ENCODE measurements at places on chromosomes 1 and 21. TPM values are rescaled to one million over a fixed set of nuclear protein-coding genes. Genes with fewer than 3 reads are reported as not detected.

DNA sequence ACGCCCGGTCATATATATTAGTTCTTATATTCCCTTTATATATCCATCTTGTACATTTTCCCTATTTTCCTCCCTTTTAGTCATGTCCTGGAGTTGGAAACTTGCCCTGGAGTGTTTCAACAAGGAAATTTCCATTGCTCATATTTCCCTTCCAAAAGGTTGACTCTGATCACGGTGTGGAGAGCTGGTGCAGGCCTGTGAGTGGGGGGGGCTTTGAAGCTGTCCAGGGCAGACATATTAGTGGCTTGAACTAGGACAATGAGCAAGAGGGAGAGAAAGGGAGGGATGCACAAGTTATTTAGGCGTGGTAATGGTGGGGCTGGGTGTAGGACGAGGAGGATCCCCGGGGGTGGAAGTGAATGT, 30.4 kb upstream of the TMEM61 start:
- no peak for DNase-seq

DNA sequence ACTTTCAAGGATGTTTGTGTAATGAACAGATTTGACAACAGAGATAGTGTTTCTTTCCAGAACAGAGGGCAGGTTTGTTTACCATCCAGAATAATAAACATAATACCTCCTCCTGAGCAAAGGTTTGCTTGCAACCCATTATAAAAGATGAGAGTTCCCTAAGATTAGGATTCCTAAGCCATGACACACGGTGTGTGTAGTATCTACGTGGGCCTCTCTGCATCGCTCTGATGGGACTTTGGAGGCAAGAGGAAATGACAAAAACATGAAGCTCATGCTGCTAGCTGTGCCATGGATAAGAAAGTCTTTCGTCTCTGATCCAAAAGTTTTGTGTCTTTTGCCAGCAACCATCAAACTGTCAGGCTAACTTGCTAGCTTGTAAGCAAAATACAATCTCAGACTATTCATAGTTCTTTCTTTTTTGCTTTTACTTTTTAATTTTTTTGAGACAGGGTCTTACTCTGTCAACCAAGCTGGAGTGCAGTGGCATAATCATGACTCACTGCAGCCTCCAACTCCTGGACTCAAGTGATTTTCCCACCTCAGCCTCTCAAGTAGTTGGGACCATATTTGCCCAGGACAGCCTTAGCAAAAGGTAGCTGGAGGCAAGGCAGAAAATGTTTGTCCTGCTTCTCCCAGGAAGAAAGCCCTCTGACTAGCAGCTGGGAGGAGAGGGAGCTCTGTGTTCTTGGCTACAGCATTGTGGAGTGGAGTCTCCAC, 81.1 kb downstream of the LHX4 start:
- DNase-seq, result no peak

- no peak for DNase-seq
These were observed 51.9 kb upstream of the LAX1 start for GRCh38 chr1:203713125-203713524.

- peak; percentile 48 for DNase-seq
These were observed 36.7 kb downstream of the NPHP4 start for GRCh38 chr1:5955479-5955977.

GRCh38 chr1:70840260-70840953, 207.2 kb downstream of the PTGER3 start:
- no peak for DNase-seq

DNA sequence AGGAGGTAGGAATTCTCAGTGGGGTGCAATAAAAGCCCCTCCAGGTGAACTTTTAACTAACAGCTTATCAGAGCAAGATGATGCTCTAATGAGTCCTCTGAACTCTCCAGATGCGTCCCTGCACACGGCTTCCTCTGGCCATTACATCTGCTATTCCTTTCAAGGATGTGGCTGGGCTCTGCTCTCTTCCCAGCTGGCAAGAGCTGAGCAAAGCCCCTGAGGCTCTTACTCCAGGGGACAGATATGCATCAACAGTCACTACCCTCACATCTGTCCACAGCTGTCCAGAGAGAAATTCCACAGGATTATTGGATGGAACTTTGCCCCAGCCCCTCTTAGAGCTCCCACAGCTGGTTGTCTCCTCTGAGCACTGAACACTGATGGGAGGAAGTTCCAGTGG, 267.8 kb downstream of the C1orf94 start:
- no peak for DNase-seq

DNA sequence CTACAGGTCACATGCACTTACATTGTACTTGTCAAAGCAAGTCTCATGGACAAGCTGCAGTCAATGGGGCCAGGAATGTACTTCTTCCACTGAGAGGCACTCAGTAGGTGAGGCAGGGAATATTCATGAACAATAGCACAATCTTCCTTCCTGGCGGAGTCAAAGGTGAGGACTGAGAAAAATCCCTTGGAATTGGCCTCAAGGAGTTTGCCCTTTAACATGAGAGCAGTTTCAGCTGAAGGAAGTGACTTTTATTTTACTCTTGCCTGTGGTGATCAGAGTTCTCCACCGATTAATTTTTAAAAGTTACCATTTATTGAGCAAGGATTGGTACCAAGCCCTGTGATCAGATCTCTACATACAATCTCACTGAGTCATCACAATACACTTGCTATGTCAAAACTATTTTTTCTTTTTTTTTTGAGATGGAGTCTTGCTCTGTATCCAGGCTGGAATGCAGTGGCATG, 11.2 kb upstream of the AK2 start:
- no peak for DNase-seq

DNA sequence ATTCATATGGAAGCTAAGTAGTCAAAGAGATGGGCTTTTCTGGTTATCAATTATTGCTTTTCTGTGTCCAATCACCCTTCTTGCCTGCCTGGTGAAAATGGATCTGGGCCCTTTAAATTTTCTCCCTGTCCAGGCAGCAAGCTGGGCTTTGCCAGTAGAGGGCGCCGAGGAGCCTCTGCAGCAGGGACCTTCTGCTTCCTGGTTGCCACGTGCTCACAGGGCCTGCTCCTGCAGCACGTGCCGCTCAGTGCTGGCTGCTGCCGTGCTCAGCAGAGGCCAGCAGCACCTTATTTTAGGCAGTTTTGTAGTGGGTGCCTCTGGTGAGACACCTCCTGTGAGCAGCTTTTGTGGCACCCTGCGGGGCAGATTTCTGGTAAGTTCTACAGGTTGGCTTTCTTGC, 4.0 kb downstream of the ACTL8 start:
- DNase-seq, result peak; percentile 19

SPRR2E gene
- not detected for total RNA-seq

B3GALT2 gene
- 0.40 TPM for total RNA-seq

RCC2 gene
- total RNA-seq, result 49.0 TPM

ZFP69B gene
- total RNA-seq, result 3.3 TPM

DTL gene
- total RNA-seq, result 36.5 TPM

RPTN gene
- not detected for total RNA-seq

Data from SK-MEL-5 (cell line).